Right lung (tissue), 10 donors: ENCODE measurements at places on chromosomes 13 and 19.

DNA sequence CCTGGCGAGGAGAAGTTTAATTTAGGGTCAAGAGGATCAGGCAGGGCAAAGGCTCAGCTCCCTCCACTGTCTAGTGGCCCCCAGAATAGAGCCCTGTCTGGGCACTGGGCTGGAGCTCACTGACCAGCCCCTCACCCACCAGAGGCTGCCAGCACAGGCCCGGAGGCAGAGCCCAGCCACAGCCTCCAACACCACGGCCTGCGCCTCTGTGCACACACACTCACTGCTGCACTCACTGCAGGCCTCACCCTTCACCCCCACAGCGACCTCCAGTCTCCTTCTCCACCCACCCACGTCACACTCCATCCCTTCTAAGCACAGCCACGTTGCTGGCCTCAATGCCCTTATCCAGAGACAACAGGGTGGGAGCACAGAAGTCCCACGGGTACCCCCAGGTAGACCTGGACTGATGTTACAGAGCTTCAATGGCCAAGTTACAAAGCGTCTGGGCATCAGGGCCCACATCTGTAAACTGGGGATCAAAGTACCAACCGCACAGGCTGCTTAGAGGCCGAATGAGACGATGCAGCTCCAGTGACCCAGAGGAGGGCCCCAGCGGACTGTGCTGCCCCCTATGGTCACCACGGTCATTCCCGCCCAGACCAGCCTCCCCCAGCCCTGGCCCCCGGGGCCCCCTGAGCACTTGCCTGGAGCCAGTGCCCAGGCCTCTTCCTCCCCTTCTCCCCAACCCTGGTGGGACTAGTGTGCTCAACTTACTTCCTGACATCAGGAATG lies 4.5 kb upstream of the PRKD2 start:
- DNase-seq = no peak

DNA sequence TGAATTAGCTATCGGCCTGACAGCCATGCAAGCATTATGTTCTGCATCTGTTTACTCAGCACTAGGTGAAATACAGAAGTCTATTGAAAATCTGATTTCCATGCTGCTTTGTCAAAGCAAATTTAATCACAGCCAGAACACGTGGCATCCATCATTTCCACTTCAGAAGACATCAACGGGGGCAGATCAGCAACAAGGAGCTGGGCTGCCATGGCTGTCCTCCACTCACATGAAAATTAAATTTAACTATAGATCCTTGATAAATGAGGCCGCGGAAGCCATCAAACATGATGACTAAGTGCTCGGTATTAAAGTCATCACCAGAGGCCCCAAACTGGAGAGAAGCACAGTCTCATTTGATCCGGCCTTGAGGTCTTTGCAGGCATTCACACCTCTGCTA lies 443.5 kb downstream of the HS6ST3 start:
- no peak for DNase-seq

GRCh38 chr13:40987606-40988280 lies 31.4 kb downstream of the ELF1 start:
- DNase-seq = no peak

DNA sequence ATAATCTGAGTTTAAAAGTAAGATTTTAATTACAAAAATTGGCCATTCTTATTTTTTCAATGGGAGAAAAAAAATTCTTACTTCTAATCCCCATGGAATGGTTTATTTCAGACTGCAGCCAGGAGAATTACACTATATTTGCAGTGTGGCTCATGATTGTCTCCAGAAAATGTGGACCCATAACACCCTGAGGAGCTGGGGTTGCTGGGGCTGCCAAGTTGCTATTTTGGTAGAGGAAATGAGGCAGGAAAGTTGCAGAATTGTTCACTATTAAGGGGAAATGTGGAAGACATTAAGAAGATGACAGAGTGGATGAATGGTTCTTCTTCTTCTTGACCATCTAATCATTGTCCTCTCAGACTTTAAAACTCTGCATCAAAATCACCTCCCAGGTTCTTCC lies 4.6 kb upstream of the SCEL start:
- no peak for DNase-seq

DNA sequence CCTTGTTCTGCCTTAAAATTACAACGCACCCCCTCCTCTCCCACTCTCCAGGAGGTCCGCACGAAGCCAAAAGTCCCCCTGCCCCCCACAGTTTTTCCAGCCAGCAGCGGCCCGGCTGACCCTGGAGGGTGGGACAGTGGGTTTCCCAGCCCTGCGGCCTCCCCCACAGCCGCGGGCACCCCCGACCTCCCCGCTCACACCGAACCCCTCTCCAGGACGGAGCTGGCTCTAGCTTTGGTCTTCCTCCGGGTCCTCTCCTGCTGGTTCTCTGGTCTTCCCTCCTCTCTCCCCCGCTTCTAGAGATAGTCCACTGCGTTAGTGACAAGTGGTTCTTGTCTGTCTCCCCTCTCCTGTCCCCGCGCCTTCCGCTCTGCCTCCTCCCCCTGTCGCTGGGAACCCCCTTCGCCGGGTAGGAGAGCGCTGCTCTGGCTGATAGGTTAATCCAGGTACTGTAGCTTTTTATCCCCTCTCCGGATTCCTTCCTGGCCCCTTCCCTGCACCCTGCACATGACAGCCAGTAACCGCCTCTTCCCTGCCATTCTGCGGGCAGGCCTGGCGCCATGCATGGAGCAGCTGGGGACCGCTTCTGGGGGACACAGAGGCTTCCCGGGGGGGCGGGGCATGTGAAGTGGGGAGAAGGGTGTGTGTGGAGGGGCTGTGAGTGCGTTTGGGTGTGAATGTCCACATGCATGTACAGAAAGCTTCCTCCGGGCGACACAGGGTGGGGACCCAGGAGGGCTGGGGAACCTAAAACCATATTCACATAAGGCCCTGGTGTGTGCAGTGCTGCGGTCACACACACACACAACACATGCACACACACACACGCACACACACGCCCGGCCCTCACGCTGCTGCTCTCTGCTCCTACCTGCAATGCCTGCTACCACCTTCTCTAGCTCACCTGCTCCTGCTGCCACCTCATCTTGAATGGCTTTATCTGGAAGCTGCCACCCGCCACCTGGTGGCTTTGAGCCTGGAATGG lies 17.2 kb downstream of the PRR36 start:
- no peak for DNase-seq

DNA sequence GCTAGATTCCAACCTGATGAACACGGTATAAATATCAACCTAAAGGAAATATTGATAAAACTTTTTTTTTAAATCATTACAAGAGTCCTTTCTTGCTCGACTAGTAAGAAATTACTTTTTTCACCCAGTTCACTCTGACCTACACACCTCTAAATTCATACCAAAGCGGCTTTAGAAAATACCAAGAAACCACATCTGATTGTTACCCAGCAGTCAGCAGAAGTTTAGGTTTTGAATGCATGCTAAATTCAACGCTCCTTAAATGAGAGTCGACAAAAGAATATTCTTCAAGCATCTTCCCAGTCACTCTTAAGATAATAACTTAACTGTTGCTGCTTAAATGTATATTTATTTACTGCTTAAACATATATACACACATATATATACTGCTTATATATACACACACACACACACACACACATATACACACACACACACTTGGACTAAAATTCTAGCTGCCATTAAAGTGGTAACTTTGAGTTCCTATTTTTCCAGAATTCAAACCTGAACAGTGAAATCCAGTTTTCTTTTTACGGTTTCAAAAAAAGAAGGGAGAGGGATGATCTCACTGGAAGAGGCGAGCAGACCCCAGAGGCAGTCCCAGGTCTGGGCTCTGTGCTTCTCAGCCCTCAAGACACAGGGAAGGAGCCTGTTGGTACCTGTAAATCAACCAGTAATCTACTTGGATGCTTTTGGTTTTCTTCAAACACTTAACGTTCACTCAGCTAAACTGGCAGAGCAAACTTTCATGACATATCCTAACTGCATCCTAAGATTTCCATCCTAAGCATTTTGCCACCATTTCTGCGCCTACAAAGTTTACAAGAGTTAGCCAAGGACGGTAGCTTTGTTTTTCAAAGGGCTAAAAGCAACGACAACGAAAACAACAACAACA lies 1.7 kb downstream of the STK24 start:
- no peak for DNase-seq

GRCh38 chr13:74114202-74114601 lies 20.0 kb downstream of the KLF12 start:
- DNase-seq = no peak

- no peak for DNase-seq
These were observed 18.5 kb downstream of the ZNF791 start for GRCh38 chr19:12629215-12629614.

DNA sequence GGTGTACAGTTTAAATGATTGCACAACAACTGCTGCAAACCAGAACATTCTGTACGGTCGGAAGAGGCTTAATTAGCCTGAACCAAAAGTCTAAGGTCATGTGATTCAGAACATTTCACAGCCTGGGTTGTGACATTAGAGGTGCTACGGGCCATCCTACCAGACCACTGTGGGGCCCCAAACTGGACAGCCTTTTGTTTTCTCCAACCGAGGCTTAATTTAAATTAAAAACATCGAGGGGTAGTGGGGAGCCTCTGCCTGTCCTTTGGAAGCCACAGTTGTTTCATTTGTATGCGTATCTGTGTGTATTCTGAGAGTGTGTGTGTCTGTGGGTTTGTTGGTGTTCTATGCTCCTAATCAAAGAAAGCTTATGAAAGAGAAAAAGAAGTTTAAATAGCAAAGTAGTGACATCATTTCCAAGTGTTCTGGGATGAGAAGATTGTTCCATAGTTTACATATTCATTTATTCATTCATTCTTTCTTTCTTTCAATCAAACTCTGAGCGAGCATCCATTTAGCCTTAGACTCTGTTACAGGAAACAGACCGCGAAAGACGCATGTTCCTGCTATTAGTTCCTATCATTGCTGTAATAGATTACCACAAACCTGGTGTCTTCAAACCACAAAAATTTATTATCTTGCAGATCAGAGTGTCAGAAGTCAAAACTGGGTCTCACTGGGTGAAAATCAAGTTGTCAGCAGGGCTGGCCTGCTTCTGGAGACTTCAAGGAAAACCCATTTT lies 444.8 kb downstream of the FOXO1 start:
- no peak for DNase-seq

GRCh38 chr13:20969182-20969581 lies 66.6 kb upstream of the XPO4 start:
- DNase-seq = no peak

DNA sequence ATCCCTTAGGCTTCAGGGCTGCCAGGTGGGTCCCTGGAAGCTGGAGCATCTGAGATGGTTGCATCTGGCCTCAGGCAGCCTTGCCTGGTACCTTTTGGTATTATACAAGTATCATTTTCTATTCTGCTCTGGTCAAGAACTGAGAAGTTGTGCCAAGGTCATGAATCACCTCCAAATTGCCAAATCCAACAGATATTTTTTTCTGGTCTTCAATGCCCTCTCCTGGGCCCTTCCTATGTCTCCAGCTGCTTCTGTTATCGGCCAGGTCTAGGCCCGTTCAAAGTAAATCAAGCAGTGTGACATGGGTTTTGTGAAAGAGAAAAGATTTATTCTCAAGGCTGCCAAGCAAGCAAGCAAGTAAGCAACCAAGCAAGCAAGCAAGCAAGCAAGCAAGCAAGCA lies 271.1 kb upstream of the MAB21L1 start:
- DNase-seq = no peak

DNA sequence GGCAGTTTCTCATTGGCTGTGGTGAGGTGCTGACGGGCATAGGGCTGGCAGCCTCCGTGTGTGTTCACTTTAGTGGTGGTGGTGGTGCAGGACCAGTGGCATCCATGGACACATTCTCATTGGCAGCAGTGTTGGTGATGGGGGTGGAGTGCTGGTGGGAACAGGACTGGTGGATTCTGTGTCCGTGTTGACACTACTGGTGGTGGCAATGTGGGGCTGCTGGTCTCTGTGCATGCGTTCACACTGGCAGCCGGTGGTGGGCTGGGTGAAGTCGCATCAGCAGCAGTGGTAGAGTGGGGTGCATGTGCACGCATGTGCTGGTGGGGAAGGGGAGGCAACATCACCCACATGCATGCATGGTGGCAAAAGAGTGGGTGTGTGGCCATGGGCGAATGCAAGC lies 1471.4 kb upstream of the PCDH20 start:
- DNase-seq = no peak

GRCh38 chr13:113544896-113545295 lies 39.7 kb upstream of the TFDP1 start:
- DNase-seq = no peak

GRCh38 chr13:66036024-66036614 lies 1194.0 kb downstream of the PCDH9 start:
- DNase-seq = no peak

- DNase-seq = no peak
These were observed 123.6 kb upstream of the SOX1 start for GRCh38 chr13:111943229-111943795.

DNA sequence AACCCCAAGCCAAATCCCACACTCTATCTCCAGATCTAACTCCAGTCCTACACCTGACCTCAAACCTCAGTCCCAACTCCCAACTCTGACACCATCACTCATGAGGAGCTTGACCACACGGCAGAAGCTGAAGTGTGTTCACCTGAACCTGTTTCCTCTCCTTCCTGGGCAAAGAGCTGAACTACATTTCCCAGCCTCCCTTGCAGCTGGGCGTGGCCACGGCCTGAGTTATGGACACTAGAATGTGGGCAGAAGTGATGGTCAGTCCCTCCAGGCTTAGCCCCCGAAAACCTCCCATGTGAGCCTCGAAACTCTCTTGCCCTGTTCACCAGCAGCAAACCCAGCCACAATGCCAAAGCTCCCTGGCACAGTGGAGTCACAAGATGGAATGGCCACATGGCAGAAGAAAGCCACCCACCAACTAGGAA lies 19.5 kb upstream of the MEIS3 start:
- no peak for DNase-seq

- DNase-seq = no peak
These were observed 93.2 kb upstream of the SERP2 start for GRCh38 chr13:44280456-44280855.

GRCh38 chr13:111521030-111521429 lies 200.6 kb downstream of the TEX29 start:
- no peak for DNase-seq

GRCh38 chr13:52159159-52159982 lies at the start of gene NEK3:
Gene NEK3, minus strand, starts transcription at chr13:52159597. Its CDS starts 3,406 bp downstream, at chr13:52156191.
- peak; percentile 77 for DNase-seq

- no peak for DNase-seq
These were observed 9.0 kb upstream of the ACSBG2 start for GRCh38 chr19:6126335-6126974.

DNA sequence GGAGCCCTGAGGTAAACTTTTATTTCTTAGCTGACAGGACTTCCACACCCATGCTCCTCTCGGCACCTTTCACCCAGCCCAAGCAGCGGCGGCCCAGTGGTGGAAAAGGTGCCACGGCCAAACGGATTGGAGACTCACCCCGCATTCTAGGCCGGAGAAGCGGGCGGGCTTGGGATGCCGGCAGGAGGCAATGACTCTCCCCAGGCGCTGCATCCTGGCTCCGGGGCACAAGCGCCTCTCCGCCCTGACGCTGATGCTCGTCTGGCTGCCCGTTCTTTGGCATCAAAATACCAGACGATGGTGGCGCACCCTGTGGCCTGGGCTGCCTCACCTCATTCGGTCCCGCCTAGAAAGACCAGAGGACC lies 6.7 kb upstream of the ZNF606 start:
- no peak for DNase-seq

GRCh38 chr19:53537521-53538377 lies at the start of gene ZNF331:
Gene ZNF331, plus strand, starts transcription at chr19:53538145. Its CDS starts 31,232 bp downstream, at chr19:53569377.
- DNase-seq = peak; percentile 74
